Stimulated activated CD8-positive, alpha-beta memory T cell treated with anti-CD3 and anti-CD28 coated beads, Interleukin-7, amount 100 ng/mL, for 4 hours (primary cell): ENCODE measurements at places on chromosomes 2 and 18.

DNA sequence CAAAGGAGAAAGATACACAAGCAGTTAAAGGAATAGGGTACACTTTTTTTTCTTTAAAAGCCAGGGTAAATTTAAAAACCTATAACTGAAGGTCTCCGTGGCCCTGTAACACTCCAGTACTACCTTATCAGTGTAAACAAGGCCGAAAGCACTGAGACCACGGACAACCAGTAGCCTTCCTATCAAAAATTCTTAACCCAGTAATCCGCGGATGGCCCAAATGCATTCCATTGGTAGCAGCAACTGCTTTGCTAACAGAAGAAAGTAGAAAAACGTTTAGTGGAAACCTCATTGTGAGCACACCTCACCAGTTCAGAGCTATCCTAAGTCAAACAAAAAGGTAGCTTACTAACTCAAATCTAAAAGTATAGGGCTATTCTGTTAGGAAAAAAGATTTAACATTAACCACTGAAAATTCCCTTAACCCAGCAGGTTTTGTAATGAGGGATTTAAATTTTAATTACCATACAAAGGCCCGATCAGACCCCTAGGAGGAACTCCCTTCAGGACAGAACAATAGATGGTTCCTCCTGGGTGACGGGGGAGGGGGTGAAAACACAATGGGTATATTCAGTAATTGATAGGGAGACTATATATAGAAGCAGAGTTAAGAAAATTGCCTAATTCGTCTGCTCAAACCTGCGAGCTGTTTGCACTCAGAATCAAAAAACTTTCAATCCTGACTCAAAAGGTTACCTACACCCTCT lies 50.8 kb upstream of the CWC22 start:
- no peak for DNase-seq

DNA sequence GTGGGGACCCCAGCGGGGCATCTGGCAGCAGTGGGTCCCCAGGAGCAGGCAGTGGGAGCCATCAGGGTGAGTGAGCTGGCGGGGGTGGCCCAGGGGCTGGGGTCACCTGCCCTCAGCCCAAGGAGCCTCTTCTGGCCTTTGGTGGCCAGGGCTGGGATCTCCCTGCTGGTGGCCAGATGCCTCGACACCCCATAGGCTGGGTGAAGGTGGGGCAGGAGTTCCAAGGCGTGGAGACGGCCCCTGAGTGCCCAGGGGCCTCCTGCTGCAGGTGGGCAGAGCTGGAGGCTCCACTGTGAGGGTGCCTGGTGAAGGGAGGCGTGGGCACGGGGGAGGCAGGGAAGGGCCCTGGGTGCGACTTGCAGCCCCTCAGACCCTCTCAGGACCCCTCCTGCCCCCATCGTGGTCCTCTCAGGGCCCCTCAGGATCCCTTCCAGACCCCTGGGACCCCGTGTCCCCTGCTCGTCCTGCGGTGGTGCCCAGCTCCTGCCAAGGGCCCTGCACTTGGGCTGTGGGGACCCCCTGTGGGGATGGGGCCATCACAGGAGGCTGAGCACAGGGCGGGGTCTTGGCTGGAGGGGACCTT lies 5.0 kb upstream of the GPR35 start:
- DNase-seq, result no peak

DNA sequence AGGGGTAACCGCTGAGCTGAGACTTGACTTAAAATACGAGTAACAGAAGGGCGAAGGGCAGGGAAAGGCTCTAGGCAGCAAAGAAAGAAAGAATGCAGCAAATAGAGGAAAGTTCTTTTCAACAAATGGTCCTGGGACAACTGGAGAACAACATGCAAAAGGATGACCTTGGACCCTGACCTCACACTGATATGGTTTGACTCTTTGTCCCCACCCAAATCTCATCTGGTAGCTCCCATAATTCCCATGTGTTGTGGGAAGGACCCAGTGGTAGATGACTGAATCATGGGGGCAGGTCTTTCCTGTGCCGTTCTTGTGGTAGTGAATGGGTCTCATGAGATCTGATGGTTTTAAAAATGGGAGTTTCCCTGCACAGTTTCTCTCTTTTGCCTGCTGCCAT lies 33.9 kb downstream of the ST3GAL5 start:
- DNase-seq, result no peak

DNA sequence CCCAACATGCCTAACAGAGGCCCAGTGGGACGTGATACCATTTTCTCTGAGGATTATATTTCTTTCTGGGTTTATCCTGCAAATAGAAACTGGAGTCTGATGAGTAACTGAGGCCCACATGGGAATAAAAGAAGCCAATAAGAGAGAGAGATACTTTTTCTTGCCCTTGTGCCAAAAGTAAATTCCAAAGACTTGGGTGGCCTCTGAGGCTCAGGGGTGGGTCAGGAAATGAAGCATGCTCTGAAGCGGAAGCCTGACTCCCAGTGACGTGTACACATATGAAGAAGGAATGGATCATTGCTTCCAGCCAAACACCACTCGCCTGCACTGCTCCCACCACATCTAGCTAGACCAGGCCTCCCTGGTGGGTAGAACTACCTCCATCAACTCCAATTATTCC lies 273.6 kb upstream of the NCKAP5 start:
- DNase-seq, result no peak

DNA sequence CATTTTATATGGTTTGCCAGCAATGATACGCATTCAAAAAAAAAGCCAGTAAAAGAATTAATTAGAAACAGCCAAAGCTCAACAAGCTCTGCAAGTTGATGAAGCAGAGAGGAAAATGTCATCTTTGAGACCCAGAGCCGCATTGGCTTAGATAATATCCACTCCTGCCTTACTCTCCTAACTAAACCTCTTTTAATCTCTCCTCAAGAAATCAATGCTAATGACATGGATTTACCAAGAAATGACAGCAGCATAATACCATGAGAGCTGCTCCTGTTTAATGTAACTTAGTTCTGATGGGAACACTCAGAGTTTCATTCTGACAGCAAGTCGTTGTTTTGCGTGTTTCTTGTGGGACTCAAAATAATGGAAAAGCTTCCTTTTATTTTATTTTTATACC lies 1099.4 kb upstream of the PIK3C3 start:
- DNase-seq, result no peak

DNA sequence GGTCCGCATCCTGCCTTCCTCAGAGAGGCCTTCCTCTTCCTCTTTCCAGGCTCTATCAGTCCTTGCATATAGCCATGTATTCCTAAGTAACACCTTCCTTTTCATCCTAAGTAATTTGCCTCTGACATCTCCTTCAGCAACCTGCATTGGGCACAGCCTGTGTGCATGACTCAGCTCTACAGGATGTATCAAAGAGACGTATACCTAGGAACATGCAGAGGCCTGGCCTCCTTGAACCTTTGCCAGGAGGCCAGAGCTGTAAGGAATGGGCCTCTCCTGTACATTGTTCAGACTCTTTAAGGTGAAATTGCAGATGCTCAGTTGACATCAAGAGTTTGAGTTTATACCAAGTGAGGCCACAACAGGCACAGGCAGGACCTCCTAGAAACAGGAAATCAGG lies 76.0 kb upstream of the CELF4 start:
- DNase-seq, result no peak

DNA sequence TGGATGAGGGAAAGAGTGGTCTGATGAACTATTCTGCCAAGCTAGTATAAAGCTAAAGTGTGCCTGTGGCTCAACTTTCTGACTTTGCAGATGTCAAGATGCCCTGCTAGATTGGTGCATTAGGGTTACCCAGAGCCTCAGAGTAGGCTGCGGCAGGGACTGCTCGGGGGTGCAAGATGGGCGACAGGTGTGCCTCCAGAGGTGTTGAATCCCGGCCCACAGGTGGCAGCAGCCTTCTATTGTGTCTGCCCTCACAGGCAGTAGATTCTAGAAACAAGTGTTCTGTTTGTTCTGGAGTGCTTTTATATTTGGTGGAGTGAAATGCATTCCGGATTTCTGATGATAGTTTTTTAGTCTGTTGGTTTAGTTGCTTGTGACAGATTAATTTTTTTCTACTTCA lies 131.6 kb upstream of the IL1R2 start:
- no peak for DNase-seq

DNA sequence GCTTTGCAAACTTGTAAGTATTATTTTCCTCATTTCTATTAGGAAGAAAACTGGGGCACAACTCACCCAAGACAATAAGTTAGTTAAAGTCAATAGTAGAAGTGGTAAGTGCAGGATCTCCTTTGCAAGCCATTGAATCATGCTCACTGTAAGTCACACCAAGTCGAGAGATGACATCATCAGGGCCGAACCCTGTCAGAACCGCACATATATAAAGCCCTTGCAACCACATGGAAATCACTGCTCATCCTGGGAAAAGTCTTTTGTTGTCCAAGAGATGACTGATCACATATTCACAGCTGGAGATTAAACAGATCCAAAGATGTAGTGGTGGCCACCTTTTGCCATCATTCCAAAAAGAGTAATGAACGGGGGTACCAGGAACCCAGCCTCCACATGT lies 484.8 kb upstream of the ID2 start:
- DNase-seq, result no peak

DNA sequence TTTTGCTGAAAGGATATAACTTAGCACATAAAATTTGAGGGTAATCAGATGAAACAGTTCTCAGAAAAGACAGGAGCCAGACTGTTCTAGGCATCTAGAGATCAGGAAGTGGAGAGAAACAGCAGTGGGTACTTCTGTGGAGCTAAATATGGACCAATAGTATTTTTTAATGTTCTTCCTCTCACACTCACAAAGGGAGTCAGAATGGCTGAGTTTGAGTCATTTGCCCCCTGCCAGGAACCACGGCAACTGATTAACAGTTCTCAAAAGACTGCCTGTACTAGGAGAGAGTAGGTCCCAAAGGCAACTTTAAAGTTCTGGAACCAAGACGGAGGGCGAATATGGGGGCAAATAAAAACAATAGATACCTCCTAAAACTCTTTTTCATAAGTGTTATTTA lies 107.5 kb downstream of the GULP1 start:
- no peak for DNase-seq

- DNase-seq, result no peak
These were observed 122.6 kb upstream of the XPO1 start for GRCh38 chr2:61660511-61661388.

DNA sequence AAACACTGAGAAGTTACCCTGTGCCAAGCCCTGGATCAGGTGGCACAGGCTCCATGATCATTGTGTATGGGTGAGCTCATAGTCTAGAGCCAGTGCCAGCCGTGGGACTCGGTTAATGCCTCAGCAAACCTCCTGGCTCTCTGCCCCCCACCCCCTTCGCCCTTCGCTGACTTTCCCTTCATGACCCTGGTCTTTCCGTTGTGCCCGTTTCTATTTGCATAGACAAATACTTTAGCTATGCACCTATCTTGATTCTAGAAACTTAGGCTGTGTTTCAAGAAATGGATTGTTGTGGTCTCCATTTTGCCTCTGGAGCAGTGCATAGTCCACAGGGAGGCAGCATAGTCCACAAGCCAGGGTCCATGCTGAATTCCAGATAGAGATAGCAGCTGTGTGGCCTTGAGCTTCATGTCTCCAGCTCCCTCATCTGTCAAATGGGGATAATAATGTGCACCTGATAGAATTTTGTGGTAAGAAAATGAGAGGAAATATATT lies 44.8 kb upstream of the KDM3A start:
- no peak for DNase-seq

- no peak for DNase-seq
These were observed 31.7 kb downstream of the LPIN2 start for GRCh38 chr18:2981212-2981728.

GRCh38 chr18:1784113-1784512 lies 787.2 kb downstream of the METTL4 start:
- no peak for DNase-seq

DNA sequence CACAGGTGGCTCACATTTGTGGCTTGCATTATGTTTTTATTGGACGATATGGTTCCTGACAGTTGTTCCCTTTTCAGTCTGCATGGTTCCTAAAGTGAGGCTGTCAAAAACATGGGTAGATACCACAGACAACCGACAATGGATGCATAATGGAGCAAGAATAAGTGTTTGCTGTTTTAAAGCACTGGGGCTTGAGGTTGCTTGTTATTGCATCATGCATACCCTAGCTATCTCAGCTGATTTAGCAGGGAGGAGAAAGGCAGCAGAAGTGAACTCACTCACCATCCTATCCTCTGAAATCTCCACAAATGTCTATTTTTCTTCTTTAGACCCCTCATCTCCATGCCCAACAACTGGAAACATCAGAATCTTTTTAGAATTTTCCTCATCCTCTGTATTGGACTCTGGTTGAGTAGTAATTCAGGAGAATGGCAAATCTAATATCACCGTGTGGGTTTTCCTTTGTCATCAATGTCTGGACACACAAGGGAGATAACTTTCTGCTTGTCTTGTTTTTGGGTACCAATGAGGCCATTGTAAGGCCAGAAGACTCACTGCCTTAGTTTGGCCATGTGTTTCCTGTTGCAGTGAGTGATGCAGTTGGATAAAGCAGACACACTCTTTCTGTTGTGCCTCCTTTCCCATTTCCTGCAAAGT lies 46.7 kb downstream of the FBXO48 start:
- DNase-seq, result no peak

- no peak for DNase-seq
These were observed 182.7 kb downstream of the ETAA1 start for GRCh38 chr2:67579806-67580205.

DNA sequence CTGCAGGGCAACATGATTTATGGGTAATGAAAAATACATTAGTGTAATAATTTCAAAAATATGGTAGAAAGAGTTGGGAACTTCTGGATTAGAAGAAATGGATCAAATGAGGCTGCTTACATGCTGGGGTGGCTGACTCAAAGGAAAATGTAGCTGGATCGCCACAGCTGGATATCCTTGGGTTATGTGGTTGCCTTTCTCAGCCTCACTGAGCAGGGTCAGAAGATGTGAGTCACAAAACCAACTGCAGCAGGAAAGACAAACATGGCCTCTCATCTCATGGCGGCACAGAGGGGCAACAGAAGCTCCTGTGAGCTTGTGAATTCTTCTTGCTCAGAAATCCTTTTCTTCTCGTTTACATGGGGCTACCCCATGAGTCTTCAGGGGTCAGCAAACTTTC lies 317.1 kb upstream of the SPRED2 start:
- DNase-seq, result no peak

DNA sequence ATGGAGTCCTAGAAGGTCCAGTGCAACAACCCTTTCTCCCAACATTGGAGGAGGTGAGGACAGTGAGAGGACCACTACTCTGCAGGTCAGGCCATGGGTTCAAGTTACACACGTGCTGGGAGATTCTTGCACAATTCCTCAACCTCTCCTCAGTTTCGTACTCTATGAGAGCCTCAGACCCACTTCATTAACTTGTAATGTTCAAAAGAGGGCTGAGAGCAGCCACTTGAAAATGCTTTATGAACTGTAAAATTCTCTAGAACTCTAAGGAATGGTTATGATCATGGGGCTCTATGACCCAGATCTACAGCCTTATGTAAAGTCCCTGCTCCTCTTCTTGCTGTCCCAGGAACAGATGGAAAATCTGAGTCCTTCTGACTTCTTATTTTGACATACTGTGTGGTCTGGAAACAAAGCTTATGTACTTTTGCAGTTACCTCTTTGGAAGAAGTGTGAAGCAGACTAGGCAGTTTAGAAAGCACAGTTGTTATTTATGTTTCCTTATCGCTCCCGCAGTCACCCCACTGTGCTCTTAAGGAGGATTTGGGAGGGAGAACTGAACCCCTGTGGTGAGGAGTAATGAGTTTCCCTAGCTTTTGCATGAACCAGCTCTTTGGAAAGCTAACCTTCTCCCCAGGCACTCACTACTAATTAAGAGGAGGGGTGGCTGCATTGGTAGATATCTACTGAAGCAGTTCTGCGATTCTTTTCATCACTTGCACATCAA lies 296.6 kb downstream of the LRRTM1 start:
- no peak for DNase-seq
